ENCODE measurements at places on chromosomes 6 and 20.

DNA sequence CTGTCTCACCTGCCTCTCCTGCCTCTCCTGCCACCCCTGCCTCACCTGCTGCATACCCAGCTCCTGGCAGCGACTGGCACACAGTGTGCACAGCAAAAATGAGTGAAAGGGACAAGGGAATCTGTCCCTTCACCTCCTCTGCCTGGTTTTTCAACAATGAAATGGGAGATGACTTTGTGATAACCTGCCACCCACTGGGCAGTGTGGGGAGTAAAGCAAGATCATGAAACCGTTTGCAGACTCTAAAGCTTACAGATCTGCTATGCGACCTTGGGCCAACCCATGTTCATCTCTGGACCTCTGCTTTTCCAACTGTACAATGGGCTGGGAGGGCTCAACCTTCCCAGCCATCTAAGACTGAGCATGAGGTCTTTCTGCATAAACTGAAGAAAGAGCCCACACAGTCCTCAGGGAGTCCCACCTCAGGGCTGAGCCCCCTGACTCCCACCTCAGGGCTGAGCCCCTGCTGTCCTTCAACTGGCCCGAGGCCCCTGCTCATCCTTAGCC is 81.1 kb downstream of the RIPOR3 start:
- no peak for DNase-seq

DNA sequence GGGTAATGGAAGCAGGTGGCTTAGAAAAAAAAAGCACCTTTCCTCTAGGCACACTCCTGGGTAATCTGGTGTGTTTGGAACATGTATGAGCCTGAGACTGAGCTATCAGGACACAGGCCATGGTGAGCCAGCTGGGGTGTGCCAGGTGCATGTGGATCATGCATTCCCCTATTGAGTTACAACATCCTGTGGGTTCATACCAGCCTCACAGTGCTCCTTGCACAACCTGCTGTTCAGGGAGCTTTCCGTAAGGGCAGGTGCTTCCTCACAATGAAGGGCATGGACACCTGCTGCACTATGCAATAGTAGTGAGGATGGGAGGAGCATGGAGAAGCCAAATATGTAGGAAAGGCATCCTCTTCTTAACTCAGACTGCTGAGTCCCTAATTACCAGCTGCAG is 197.2 kb upstream of the SUPT3H start:
- no peak for DNase-seq

DNA sequence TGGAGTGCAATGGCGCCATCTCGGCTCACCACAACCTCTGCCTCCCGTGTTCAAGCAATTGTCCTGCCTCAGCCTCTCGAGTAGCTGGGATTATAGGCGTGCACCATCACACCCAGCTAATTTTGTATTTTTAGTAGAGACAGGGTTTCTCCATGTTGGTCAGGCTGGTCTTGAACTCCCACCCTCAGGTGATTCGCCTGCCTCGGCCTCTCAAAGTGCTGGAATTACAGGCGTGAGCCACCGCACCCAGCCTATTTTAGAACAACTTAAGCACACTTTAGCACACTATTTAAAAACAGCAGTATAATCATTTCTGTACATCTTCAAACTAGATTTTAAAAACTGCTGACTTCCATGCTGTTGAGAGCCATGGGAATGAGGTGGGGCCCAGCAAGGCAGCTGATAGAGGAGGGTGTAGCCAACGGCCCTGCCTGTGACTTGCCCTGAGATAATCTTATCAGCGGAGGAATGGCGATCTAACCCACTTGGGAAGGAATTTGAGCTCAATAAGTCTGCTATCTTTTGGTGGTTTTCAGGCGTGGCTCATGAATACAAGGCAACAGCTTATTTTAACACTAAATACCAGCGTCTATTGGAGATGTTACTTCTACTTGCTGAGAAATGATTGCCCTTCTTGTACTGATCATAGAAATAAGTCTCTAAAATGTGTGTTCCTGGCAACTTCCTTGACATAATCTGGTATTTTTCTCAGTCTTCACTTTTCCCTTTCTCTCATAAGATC is 12.1 kb downstream of the ZDHHC14 start:
- no peak for DNase-seq

- DNase-seq = no peak
Measured at GRCh38 chr6:153031335-153031955, 28.9 kb upstream of the MTRF1L start.

DNA sequence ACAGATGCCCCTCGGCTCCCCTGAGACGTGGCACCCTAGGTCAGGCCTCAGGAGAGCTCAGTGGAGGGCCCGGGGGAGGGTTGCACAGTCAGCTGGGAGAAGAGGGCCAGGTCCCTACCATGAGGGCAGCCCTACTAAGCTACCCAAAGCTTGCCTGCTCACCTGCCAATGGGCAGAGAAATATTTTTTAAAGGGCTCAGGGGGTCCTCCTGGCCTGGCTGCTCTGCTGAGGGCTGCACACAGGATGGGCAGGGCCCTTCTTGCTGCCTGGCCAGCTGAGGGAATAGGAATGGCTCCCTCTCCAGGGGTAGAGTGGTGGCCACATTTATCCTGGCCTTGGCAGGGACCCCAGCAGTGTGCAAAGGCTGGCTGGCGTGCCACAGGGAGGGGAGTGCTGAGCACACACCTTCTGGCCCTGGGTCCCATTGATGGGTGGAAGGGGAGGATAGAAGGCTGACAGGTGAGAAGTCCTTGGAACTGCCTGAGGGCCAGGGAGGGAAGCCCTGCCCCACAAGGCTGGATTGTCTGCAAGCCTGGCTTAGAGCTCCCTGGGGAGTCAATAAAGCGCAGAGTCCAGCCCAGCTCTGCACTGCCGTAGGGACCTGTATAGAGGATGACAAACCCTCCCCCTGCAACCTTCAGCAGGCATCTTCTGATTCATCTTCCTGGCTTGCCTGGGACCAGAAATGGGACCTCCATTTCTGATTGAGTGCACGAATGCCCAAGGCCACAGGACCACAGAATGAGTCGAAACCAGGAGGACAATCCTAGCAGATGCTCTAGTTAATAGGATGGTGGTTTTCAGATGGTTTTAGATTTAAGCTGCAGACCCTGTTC is 62.1 kb downstream of the NOL4L start:
- no peak for DNase-seq

GRCh38 chr20:52817511-52817910 is 154.6 kb upstream of the TSHZ2 start:
- no peak for DNase-seq
